ENCODE measurements at places on chromosomes 12 and 14.

DNA sequence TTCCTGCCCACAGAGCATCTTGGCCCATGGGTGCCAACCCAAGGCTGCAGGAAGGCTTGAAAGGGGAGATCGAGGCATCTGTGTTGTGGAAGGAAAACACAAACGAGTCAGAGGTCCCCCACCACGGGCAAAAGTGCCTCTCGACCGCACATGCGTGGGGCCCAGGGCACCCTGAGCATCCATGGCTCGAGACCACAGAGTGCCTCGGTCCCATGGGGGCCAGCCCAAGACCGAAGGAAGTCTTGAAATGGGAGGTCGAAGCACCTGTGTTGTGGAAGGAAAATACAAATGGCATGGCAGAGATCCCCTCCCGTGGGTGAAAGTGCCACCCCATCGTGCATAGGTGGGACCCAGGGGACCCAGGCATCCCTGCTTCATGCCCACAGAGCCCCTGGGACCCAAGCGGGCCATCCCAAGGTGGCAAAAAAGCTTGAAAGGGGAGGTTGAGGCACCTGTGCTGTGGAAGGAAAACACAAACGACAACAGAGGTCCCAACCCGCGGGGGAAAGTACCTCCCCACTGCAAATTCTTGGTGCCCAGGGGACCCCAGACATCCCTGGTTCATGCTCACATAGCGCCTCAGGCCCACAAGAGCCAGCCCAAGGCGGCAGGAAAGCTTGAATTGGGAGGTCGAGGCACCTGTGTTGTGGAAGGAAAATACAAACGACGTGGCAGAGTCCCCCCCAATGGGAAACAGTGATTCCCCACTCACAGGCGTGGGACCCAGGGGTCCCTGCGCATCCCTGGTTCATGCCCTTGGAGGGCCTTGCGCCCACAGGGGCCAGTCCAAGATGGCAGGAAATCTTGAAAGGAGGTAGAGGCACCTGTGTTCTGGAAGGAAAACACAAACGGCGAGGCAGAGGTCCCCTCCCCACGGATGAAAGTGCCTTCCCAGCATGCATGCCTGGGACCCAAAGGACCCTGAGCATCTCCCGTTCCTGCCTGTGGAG, 373.0 kb downstream of the ALG10 start:
- peak; percentile 3 for DNase-seq

DNA sequence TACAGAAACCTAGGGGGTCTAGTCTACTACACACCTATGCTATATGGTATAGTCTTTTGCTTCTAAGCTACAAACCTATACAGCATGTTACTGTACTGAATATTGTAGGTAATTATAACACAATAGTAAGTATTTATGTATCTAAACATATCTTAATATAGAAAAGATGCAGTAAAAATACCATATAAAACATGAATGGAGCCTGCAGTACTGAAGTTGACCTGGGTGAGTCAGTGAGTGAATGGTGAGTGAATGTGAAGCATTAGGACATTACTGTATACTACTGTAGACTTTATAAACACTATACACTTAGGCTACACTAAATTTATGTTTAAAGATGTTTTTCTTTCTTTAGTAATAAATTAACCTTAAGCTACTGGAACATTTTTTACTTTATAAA, 13.1 kb upstream of the ABCD2 start:
- no peak for DNase-seq

GRCh38 chr12:59250766-59251165, 330.5 kb upstream of the LRIG3 start:
- no peak for DNase-seq

GRCh38 chr14:55508676-55509075, 68.3 kb upstream of the TBPL2 start:
- no peak for DNase-seq

DNA sequence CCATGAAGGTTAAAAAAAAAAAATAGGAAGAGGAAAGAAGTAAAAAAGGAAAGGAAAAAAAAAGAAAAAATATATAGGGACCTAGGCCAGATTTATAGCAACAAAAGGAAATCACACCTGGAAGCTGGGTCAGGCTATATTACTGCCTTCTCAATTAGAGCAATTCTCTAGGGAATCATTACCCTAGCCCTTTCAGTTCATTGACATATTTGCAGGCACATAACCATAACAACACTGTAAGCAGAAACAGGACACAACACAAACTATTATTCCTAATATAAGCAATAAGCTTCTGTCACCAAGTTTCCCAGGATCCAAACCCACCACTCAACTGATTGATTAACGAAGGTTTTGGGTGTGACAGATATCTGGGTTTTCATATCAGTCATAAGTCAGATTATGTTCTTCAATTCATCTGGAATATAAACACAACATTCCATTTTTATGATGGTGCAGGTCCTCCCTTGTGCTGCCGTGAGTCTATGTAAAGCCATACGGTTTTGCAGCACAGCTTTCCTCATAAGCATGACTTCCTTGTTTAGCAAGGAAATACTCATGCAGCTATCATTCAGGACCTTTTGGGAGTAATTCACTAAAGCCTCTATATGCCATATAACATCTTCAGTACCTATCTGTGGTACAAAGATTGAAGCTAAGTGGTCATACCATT, 4.2 kb downstream of the PCNX4 start:
- no peak for DNase-seq

DNA sequence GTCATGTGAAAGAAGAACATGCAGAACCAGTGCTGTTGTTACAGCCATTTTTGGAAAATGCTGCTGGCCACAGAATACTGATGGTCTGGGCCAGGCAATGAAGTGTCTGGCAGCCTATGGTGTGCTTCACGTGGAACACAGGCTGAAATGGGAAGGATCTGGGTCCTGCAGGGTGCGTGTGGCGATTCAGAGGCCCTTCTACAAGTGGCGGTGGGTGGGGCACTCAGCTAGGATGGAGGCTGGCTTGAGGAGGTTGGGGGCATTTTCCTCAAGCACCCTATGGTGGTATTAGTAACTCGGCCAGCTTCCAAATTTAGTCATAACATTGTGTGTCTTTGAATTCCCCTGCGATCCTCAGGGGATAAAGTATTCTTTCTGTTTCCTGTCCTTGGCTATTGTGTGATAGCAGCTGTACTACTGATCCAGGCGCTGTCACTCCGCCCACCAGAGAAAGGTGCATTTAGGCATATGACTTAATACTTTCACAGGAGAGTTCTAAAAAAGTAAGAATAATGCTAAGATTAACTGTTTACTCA, 9.2 kb upstream of the RAD52 start:
- DNase-seq: no peak

- no peak for DNase-seq
Observed at GRCh38 chr12:100706033-100706432, 88.5 kb upstream of the ANO4 start.

DNA sequence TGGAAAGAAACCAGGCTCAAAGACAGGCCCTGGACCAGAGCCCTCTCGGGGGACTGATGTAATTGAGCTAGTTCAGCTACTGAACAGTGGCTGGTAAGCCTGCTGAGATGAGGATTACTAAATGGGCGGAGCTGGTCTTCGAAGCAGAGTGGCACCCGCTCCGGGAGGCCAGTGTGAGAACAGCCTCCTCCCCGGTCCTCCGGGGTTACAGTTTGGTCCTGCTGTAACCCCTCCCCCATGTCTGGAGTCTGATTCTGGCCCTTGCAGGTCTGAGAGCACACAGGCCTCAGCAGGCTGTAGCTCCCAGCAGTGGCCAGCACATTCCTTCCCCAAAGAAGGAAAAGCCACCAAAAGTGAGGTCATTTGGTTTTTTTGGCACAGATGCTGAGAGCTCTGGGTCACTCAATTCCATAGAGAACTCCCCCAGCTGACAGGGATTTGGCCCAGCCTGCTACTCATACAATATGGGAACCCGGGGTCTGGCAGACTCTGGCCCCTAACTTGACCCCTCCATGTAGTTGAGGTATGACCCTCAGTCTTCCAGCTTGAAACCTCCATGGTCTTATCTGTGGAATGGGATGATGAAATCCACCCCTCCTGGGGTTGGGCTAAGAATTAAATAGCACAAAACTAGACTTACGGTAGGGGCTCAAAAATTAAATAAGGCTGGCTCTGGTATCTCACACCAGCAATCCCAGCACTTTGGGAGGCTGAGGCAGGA, 39.0 kb downstream of the ACTN1 start:
- DNase-seq: peak; percentile 77

- no peak for DNase-seq
Observed at GRCh38 chr12:105986779-105987684, 151.7 kb downstream of the NUAK1 start.

Data from uterus (tissue), 4 donors.